NCI-H524 treated with DMSO at 0.1 percent for 48 hours (cell line): ENCODE measurements at places on chromosomes 7 and 10.

- no peak for DNase-seq
Measured at GRCh38 chr10:106908225-106908624, 256.3 kb downstream of the SORCS1 start.

DNA sequence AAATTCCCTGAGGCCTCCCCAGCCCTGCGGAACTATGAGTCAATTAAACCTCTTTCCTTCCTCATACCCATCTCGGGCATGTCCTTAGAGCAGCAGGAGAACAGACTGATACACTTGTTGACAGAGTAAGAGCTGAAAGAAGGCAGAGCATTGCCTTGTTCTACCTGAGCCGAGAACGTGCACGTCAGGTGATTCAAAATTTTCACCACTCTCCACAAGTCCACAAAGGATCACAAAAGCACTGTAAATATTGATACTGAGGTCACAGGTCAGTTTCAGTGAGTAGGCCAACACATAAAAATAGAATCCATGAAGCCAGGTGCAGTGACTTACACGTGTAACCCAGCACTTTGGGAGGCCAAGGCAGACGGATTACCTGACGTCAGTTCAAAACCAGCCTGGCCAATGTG lies 27.8 kb downstream of the DCLRE1C start:
- no peak for DNase-seq

DNA sequence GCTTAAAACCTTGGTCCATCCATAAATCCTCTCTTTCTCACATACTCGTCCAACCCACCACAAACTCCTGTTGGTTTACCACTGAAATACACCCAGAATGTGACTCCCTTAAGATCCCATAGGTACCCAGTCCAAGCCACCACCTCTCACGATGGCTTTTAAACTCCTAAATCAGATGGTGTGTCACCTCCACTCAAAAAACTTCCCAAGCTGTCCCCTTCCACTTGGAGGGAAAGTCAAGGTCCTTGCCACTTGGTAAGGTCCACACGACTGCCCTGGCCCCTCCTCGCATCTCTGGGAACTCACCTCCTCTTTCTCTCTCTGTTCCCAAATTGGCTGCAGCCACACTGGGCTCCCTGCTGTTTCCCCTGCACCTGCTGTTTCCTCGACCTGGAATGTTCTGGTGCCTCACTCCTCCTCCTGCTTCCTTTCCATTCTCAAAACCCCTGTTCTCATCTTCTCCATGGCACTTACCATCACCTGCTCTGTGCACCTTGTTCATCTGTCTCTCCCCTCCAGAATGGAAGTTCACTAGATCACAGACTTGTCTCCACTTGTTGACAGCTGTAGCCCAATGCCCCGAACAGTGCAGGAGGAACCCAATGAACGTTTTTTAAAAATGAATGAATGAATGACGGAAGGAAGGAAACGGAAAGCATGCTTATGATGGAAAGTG lies 23.0 kb downstream of the ZFAND2A start:
- DNase-seq: no peak

DNA sequence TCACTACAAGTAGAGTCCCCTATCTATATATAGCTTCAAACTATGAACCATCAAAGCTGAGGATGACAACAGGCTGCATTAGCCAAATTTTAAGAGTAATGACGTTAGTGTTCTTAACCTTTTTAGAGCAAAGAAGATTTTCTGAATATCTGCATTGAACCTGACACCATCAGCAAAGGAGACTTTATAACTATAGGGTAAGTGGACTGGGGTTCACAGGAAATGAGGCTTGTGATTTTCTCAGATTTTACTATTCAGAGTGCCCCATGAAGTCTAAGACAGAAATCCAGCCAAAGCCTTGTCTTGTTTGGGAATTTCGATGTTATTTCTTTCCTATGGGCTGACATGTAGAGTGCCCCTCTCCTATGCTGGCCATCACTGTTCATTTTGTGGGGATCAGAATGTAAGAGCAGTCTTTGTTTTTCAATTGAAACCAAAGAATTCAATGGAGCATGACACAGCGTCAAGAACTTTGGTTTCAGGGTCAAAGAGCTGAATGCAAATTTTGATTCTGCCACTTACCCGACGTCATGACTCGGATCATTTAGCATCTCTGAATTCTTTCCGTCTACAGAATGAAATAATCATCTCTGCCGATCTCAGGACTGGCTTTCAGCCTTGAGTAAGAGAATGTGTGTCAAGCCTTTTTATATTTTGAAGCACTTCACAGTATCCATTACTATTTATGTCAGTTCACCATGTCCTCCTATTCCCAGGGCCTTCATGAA lies 52.7 kb downstream of the DENND11 start:
- DNase-seq: no peak

DNA sequence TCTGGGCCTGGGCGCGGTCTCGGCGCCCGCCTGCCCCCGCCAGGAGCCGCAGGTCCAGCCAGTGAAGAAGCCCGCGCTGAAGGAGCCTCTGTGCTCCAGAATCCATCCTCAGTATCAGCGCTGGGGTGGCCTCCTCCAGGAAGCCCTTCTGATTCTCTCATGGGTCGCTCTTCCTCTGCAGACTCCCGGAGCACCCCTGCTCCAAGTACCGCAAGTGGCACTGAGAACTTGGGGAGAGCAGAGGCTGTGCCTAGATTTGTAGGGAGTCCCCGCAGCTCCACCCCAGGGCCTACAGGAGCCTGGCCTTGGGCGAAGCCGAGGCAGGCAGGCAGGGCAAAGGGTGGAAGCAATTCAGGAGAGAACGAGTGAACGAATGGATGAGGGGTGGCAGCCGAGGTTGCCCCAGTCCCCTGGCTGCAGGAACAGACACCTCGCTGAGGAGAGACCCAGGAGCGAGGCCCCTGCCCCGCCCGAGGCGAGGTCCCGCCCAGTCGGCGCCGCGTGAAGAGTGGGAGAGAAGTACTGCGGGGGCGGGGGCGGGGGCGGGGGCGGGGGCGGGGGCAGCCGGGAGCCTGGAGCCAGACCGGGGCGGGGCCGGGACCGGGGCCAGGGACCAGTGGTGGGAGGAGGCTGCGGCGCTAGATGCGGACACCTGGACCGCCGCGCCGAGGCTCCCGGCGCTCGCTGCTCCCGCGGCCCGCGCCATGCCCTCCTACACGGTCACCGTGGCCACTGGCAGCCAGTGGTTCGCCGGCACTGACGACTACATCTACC lies at the start of gene ALOX5:
ALOX5 (plus strand) TSS at position 641 of the 774 bp plus-strand sequence; CDS start at position 705, 64 bp downstream.
- no peak for DNase-seq

DNA sequence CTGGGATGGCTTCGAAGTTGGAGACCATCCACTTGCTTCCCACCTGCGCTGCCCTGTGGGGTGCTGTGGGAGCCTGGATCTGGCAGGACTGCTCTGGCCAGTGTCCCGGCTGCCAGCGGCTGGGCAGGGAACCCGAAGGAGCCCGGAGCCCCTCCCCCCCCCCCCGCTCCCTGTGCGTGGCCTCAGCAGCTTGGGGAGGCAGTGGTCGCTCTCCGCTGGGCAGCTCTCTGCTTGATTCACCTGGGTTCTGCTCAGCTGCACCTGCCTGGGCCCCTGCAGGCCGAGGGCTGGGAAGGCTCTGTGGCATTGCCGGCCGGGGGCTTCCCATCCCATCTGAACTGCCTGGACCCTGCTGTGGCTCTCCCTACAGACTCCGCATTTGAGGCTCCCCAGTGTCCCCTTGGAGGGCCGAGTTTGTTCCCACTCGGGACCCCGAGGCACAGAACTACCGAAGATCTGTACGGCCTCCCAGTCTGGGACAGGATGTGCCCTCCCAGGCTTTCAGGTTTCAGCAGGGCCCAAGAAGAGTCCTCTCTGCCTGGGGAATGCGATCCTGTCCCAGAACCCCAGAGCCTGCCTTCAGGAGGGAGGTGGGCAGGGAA lies 525.1 kb downstream of the TCERG1L start:
- no peak for DNase-seq

DNA sequence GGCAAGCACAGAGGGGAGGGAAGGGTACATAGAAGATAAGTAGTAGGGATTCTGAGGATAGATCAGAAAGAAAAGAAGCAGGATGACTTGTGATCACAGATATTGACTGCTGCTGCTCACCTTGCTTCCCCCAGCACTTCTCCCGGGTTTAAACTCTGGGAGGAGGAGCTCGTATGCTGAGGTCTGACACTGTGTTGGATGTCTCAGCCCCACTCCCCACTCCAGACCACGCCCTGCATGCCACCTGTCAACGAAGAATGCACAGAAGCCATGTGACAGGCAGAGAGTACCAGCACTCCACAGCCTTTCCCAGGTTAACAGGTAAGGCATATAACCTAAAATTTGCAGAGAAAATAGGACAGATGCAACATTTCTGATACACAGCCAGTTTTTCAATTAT lies 388.9 kb downstream of the TNS3 start:
- DNase-seq: no peak

GRCh38 chr10:47176903-47177868 lies 122.8 kb upstream of the GDF10 start:
- DNase-seq: peak; percentile 45

DNA sequence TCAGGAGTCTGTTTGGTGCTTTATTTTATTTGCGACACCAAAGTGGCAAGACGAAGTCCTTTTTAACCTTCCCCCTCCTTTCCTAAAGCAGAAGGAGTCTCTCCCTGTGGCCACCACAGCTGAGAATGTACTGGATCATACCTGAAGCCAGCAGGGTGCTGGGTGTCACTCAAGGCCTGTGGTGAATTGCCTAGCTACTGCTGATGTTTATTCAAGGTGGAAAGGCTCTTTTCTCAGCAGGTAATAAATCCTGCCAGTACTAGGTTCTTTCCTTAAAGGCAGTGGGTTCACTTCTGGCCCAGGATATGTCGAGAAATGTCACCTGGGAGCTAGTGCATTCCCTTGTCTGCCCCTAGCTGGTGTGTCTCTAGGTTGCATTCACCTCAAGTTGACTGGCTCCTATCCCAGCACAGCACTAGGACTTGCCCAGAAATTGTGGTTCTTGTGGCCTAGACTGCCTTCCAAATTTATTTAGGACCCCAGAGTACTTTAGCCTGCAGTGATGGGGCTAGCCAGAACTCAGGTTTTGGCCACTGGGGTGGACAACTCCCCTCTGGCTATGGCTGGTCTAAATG lies 60.8 kb upstream of the FAM3C start:
- no peak for DNase-seq

DNA sequence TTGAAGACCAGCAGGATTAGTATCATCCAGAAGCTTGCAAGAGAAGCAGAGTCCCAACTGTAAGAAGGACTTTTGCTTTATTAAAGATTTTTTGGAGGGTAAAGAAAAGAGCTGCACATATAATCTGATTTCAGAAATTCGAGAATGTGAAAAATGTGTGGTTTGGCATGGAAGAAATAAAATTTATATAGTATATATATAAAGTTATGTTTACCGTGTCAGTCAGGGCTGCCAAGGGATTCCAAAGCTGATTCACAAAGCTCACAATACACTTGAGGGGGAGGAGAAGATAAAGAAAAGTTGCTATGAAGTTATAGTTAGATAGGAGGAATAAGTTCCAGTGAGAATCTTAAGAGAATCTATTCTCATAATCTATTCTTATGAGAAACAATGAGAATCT lies 231.8 kb upstream of the CACNA2D1 start:
- DNase-seq: no peak

- no peak for DNase-seq
Measured at GRCh38 chr7:102983602-102984001, 70.8 kb downstream of the LRRC17 start.

- no peak for DNase-seq
Measured at GRCh38 chr7:10934292-10934691, 39.4 kb upstream of the PHF14 start.

GRCh38 chr10:132245056-132245455 lies 58.3 kb downstream of the DPYSL4 start:
- DNase-seq: no peak

DNA sequence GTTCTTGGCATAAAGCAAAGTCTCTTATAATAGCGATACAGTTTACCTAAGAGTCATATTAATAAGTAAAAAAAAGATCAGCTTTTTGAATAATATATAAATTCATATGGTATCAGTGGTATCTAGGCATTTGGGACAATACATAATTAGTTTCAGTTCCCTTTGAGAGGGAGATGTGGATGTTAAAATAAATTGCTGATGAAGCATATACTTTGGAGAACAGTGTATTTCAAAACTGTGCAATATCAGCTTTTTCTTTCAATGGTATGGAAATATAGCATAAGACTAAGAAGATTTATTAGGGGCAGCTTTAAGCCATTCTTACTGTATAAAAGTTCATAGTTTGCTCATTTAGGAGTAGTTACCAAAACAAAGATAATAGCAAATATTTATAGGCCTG lies 35.5 kb downstream of the MDFIC start:
- no peak for DNase-seq

- DNase-seq: no peak
Measured at GRCh38 chr10:106399112-106399511, 765.4 kb downstream of the SORCS1 start.

DNA sequence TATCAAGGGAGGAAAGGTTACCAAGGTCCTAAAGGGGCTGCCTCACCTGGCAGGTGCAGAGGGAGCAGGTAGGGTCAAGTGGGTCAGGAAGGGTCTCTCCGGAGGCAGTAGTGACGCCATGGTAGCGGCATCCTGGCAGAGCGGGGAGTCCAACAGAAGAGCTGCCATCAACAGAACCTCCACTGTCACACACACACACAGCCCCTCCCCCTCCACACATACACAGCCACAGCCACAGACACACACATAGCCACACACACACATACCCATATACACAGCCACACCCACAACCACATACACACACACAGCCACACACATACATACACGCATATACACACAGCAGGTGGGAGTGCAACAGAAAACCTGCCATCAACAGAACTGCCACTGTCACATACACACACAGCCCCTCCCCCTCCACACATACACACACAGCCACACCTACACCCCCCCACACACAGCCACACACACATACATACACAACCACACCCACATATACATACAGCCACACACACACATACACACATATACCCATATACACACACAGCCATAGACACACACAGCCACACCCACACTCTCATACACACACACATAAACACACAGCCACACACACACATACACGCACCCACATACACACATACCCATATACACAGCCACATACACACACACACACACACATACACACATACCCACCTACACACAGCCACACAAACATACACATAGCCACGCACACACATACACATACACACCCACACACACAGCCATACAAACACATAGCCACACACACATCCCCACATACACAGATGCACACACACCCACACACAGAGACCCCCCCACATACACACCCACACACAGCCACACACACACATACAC lies 23.1 kb downstream of the KCP start:
- no peak for DNase-seq

GRCh38 chr10:28841625-28842024 lies 164.3 kb downstream of the BAMBI start:
- DNase-seq: no peak

GRCh38 chr7:129851174-129851573 lies 101.6 kb downstream of the UBE2H start:
- no peak for DNase-seq
